ENCODE measurements at places on chromosomes 16 and 17.
A peak's percentile ranks its signal among the peaks of the same experiment; 100 is the strongest.

- no peak for DNase-seq
These were observed 5.0 kb upstream of the TM4SF5 start for GRCh38 chr17:4766723-4767122.

DNA sequence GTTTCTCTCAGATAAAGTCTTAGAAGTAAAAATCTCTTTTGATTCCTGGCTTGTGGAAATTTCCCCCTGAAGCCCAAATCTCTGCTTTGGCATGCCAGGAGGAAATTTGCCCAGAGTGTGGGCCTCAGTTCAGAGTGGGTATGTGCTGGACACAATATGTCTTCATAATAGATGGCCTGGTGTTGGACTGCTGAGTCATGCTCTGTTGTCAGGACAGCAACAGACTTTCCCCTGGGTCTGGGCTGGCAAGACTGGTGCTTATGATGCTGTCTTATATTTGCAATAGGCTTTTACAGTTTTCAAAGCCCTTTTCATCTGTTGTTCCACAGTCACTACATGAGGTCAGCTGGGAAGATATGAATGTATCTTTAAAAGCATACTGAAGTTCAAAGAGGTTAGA is 57.0 kb downstream of the SHISA9 start:
- DNase-seq: no peak

GRCh38 chr17:72121164-72122009 is 567 bp downstream of the SOX9 start:
- peak; percentile 76 for DNase-seq

GRCh38 chr16:23803591-23804123 is 32.1 kb upstream of the PRKCB start:
- DNase-seq: no peak

GRCh38 chr17:78537217-78537860 is 39.9 kb downstream of the DNAH17 start:
- DNase-seq: peak; percentile 50

GRCh38 chr16:74872302-74872701 is 97.7 kb upstream of the FA2H start:
- DNase-seq: no peak

DNA sequence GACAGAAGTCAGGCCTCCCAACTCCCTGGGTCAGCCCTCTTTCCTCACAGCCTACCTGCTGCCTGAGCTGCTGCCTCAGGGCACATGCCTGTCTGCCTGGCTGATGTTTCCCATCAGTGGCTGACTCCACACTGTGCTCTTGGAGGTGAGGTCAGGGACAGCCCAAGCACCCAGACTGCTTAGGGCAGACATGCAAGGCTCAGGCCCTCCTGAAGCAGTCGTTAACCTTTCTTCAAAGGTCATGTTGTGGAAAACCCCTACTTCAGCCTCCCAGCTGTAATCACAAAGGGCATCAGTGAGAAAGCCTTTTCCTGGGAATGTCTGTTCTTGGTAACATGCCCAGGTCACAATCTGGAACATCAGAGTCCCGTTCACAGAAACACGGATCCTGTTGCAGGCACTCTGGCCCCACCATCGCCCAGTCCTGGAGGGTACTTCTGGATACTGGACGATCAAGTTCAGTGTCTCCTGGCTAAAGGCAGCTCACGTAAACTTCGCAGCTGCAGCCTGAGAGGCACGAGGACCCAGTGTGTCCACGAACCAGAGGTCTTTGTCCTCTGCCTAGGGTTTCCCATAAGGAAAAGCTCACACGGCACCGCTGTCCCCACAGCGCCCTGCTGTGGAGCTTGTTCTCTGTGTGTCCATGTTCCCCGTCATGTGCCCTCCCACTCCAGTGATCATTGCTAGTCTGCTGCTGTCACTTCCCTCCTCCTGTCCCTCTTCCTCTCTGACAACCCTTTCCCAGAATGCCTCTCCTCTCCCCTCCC is 54.9 kb downstream of the GNAO1 start:
- peak; percentile 92 for DNase-seq

- DNase-seq: no peak
These were observed 57.9 kb upstream of the CNEP1R1 start for GRCh38 chr16:49967012-49967559.

DNA sequence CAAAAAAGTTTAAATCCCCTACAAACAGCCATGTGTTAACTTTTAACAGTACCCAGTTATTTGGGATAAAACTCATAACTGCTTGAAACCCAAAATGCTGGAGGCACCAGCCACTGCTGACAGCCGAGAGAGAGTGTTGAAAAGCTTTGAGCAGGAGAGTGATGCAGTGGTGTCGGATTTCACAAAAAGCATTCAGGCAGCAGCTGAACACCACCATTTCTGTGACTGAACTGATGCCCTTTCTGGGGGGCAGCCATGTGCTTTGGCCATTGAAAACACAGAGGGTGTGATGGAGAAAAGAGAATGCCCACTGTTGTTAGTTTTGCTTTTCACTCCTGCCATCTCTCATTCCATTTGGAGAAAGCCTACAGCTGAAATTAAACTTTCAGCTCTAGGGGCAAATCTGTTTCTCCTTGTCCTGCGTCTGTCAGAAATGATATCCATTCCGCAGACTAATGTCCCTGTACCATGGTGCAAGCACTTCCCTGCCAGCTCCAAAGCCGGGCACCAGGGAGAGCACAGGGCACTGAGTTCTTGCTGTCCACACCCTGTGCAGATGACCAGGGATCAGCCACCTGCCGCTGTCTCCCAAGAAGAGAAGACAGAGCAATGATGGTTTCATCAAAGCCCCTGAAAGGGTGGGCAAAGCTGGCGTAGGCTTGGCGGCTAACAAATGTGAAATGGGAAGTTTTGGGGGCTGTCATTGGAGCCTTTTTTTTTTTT is 16.6 kb upstream of the MLYCD start:
- no peak for DNase-seq

- DNase-seq: no peak
These were observed 124.1 kb downstream of the PRKCA start for GRCh38 chr17:66426397-66427033.

DNA sequence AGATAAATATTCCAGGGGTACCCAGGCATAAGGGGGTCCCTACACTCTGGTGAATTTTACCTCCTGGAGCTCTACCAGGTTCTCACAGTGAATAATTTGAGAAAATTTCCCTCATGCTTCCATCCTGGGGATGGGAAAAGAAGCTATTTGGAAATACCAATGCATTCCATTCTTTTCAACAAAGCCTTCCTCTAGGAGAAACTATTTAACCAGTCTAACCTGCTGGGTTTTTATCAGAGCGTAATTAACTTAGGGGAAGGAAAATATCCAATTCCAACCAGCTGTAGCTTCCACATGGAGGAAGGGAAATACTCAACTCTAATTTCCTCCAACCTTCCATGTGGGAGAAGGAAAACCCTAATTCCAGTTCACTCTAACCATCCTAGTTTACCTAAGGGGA is 17.0 kb downstream of the MFSD6L start:
- no peak for DNase-seq

DNA sequence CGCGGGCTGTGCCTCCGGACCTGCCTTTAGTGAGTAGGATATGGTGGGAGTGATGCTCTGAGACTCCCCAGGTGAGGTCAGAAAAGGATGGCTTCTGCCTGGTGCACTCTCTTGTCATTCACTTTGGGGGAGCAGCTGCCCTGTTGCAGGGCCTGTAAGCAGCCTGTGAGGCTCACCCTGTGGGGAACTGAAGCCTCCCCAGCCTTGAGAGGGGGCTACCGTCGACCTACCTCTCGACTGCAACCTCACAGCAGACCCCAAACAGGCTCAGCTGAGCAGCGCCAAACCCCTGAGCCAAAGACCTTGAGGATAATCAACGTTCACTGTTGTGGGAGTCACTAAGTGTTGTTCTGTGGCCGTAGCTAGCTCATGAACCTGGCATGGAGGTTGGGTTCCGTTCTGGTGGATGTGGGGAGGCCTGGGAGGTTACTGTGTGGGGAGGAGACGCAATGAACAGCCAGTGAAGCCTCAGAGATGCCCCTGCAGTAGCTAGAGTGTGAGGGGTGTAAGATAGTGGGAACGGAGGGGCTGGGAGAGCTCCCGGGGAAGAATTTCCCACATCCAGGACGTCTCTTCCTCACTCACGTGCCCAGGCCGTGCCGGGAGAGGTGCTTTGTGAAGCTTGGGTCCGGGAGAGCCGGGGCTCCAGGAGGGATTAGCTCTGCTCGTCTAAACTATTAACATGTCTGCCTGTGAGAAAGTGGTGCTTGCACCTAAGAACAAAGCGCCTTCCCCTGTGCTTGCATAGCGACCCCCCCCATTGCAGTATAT is 38.8 kb downstream of the METRNL start:
- DNase-seq: no peak

GRCh38 chr16:30895627-30896260 is 670 bp upstream of the CTF1 start:
- no peak for DNase-seq

DNA sequence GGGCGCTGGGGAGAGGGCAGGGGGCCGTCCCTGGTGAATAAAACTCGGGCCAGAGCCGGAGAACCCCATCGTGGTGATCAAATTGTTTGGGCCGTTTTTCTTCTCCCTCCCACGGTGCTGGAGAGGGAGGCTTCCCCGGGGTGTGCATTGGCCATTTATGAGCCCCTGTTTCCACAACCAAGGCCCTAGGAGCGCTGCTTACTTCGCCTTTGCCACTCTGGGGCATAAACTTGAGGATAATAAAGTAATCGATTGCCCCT is 544 bp downstream of the CCP110 start:
- DNase-seq: no peak

- no peak for DNase-seq
These were observed 7.0 kb downstream of the CDR2L start for GRCh38 chr17:74994440-74994839.

- no peak for DNase-seq
These were observed 103.4 kb downstream of the CDC27 start for GRCh38 chr17:47085736-47086135.

GRCh38 chr17:3904501-3904900 is 11.6 kb upstream of the CAMKK1 start:
- DNase-seq: no peak

- no peak for DNase-seq
These were observed 35.4 kb upstream of the ADORA2B start for GRCh38 chr17:15909481-15909991.

DNA sequence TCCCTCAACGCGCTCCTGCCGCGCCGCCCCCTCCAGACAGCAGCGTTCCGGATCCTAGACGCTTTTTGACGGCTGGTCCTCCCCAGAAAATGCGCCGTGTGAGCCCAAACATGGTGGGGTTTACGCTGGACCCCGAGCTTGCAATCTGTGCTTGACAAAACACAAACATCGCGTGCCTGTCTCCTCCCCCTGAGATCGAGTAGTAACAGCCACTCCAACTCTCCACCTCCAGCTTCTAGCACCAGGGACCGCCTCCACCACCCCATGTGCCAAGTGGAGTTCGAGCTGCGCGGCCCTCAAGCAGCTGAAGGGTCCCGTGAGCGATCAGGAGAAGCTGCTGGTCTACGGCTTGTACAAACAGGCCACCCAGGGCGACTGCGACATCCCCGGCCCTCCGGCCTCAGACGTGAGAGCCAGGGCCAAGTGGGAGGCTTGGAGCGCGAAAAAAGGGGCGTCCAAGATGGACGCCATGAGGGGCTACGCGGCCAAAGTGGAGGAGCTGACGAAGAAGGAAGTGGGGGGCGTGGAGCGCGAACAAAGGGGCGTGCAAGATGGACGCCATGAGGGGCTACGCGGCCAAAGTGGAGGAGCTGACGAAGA is 656 bp upstream of the GEMIN4 start:
- no peak for DNase-seq

- no peak for DNase-seq
These were observed 107.4 kb upstream of the TOM1L1 start for GRCh38 chr17:54793271-54793670.

GRCh38 chr17:69485251-69485661 is 70.8 kb downstream of the MAP2K6 start:
- DNase-seq: no peak

- DNase-seq: no peak
These were observed 11.4 kb downstream of the ARSG start for GRCh38 chr17:68302666-68303065.

GRCh38 chr16:88905563-88905962 is 39.1 kb upstream of the PABPN1L start:
- no peak for DNase-seq

- DNase-seq: no peak
These were observed at the start of gene NOTUM for GRCh38 chr17:81961087-81961511. TSS of gene NOTUM (minus strand) at chr17:81961187. CDS start at chr17:81960909, 278 bp downstream.

DNA sequence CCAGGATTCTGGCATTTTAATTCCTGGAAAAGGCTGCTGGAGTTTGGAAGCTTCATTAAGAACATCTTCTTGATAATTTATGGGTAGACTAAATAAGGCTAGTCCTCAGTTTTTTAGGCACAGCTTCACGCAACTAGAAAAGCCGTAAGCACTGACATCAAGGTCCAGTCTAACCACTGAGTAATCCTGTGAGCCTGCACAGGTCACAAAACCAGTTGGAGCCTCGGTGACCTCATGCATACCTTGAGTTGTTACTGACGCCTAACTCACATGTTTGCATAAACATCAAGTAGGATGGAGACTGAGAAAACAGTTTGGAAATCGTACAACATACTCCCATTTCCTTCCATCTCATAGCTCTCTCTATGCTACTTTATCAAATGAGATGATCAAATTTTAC is 63.8 kb upstream of the RCVRN start:
- DNase-seq: no peak

Measured in RWPE2 (cell line).